ENCODE measurements at places on chromosomes 7 and 10. TPM values are rescaled to one million over a fixed set of nuclear protein-coding genes. Genes with fewer than 3 reads are reported as not detected.

GRCh38 chr7:31234836-31235605 lies 105.5 kb downstream of the NEUROD6 start:
- DNase-seq, result no peak

GRCh38 chr7:21361413-21362125 lies 66.3 kb upstream of the SP4 start:
- DNase-seq, result no peak

DNA sequence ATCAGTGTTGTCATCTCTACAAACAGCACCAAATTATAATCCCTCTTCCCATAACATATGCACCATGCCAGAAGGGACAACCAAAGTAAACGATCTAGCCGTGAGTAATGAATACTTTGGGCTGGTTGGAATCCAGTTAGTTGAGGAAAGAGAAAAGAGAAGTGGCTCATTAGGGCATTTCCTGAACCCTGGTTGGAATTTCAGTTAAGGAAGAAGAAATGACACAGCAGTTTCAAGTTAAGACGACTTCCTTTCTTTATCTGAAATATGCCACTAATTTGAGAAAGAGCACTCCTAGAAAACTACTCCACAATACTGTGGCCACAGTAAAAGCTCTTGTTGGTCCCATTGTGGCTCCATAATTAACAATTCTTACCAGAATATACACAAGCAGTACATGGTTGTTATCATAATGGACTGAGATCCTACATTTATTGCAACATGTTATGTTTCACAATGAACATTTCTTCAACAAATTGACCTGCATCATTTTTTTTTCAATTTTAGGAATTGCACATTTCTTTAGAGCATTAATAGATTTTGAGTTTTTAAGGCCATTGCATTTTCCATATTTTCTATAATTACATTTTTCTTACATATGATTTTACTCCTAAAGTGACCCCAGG lies at the start of gene TFEC:
TFEC (minus strand) TSS at position 113 of the 626 bp plus-strand sequence. CDS start 46,322 bp downstream, outside the sequence.
- DNase-seq, result no peak

GRCh38 chr10:34154383-34154900 lies 660.7 kb downstream of the PARD3 start:
- DNase-seq, result no peak

GRCh38 chr7:157517782-157518513 lies 181.1 kb downstream of the DNAJB6 start:
- DNase-seq, result no peak

The KNDC1 gene
- total RNA-seq, result 8.2 TPM

GRCh38 chr7:65397730-65398142 lies 24.1 kb downstream of the ZNF92 start:
- DNase-seq, result no peak

DNA sequence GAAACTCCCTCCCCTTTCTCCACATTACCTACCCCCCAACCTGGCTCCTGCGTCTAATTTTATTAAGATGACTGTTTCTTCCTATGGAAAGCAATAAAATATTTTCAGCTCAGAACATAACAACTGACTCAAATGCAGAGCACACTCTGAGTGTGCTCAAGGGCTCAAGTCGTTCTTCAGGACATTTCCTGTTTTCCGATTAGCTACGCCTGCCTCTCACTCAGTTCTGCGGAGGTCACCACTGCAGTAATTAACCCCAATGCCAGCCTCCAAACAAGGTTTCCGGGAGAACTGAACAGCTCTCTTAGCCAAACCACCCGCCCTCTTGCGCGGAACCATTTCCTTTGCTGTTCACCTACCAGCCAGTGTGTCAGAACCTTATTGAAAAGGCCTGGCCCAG lies 19.3 kb downstream of the MYOF start:
- DNase-seq, result no peak

DNA sequence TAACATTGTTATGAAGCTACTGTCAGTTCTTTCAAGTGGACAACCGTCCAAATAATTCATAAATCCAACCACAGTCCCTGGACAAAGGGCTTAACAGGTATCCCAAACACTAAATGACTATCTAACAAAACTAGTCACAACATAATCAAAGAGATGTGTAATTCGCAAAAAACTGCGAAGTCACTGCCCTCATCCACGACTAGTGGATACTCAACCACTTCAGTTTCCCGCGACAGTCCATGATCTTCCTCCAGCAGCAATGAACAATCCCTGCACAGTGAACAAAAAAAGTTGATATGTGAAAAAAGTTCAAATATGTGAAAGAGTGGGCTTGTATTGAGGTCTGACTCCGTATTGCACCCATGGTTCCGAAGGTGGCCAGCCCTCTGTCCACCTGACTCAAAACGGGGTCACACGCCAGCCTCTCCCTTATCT lies 287 bp downstream of the DCLRE1A start:
- no peak for DNase-seq

The ETV1 gene
- total RNA-seq, result 43.2 TPM

DNA sequence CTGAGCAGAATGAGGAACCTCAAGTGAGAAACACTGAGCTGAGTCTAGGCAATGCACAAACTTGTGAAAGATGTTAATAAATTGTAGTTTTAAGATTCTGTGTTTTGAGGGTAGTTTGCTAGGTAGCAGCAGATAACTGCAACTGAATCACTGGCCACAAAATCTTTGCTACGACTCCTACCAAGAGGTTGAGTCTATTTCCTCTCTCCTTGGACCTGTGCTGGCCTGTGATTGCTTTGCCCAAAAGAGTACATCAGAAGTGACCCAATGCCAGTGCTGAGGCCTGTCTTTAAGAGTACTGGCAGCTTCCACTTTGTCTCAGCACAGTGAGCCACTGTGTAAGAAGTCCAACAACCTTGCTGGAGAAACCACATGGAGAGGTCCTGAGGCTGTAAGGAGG lies 11.9 kb upstream of the TSPAN13 start:
- no peak for DNase-seq

DNA sequence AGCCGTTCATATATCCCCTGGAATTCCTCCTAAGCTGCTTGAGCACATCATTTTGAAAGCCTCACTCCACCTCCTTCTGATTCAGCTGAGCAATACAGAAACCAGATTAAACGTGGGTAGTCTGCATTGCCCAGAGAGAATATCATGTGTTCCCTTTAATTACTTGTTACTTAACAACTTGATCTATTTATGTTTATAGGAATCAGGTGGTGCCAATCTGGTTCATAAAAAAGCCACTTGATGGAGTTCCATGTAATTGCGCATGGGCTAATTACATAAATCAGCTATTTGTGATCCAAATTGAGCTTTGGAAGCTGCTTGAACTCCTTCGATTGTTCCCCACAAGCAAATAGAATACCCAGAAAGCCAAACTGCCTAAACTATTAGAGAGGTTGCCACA lies 114.7 kb upstream of the ADCY1 start:
- no peak for DNase-seq

The AP4M1 gene
- total RNA-seq, result 24.9 TPM

- no peak for DNase-seq
These were observed 155.8 kb upstream of the AOAH start for GRCh38 chr7:36880108-36880507.

DNA sequence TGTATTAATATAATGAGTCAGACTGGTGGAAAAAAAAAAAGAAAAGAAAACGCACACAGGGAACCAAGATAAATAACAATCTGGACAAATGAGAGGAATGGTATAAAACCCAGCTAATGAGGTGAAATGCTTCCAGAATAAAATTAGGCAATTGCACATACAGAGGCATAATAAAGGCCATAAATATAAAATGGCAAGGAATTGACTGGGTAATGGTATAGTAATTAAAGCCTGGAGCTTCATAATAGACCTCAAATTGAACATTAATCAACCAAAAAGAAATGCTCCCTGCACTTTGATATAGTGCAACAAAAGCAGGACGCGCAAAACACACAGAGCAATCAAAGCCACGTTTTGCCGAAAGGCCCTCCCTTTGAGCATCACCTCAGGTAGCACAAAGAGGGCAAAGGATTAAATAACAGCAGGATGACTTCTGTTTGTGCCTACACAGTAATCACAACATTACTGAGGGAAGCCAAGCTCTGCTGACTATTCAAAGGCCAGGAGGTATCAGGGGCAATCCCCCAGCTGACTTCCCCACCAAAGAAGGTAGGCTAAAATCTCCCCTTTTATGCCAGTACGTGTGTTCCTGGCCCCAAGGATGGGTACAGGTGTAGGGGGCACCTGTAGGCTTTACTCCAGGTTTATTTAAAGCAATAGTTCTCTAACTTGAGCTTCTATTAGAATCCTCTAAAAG lies 343.7 kb downstream of the ELMO1 start:
- no peak for DNase-seq

GRCh38 chr7:39269034-39269433 lies 291.3 kb downstream of the POU6F2 start:
- no peak for DNase-seq

- no peak for DNase-seq
These were observed 14.9 kb downstream of the BZW2 start for GRCh38 chr7:16660702-16661464.

GRCh38 chr7:17104419-17104818 lies 194.0 kb upstream of the AHR start:
- DNase-seq, result no peak

DNA sequence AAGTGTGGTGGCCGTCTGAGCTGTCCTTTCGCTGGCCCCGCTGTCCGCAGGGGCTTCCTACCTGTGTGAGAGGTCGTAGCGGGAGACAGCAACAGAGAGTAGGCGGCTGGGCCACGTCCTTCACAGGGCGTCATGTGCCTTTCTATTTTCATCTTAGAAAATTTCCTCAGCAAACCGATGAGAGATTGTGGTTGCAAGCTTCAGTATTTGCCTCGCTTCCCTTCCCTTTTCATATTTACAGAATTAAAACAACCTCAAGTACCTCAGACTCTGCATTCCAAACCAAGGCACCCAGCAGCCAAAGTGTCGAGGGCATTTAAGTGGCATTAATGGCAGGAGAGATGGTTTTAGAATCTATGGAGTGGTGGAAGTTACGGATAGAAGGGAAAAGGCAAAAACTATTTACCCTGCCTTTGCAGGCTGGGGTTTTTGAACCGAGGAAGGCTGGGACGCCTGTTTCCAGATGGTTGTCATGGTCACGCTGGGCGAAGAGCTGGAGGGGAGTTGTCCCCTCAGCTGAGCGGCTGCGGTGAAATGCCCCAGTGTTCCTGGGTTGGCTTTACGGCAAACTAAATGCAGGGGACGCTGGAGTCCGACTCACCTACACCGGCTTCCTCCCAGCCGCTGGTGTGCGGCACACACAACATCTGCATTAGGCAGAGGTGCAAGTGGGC lies 41.9 kb downstream of the WIPI2 start:
- DNase-seq, result no peak

- no peak for DNase-seq
These were observed 57.4 kb downstream of the ADRB1 start for GRCh38 chr10:114100848-114101741.

DNA sequence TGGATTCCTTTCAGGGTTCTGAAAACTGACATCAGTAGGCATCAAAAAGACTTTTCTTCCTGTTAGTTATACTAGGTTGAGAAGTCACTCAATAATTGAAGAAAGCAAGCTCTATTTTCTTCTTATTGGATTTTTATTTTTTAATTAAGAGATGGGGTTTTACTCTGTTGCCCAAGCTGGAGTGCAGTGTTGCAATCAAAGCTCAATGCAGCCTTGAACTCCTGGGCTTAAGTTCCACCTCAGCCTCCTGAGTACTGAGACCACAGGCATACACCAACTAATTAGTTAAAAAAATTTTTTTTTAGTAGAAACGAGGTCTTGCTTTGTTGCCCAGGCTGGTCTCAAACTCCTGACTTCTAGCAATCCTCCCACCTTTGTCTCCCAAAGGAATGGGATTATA lies 28.0 kb downstream of the PIP4K2A start:
- no peak for DNase-seq

DNA sequence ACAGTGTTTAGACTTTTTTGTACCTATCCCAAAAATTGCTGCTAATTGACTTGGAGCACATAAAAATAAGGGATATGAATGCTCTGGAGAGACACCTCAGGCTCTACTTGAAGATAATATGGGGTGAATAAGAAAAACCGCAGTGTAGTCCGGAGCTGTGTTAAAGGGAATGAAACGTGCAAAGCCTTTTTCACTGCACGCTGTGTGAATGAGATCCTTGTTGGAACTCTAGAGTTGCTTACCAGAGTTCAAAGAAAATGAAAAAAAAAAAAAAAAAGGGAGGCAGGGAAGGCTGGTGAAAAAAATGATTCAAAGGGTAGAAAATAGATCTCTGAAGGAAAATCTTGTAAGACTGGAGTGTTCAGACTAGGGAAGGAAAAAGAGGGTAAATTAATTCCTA lies 226.6 kb downstream of the LRMDA start:
- DNase-seq, result no peak

GRCh38 chr7:22223807-22224206 lies 133.1 kb downstream of the RAPGEF5 start:
- no peak for DNase-seq

DNA sequence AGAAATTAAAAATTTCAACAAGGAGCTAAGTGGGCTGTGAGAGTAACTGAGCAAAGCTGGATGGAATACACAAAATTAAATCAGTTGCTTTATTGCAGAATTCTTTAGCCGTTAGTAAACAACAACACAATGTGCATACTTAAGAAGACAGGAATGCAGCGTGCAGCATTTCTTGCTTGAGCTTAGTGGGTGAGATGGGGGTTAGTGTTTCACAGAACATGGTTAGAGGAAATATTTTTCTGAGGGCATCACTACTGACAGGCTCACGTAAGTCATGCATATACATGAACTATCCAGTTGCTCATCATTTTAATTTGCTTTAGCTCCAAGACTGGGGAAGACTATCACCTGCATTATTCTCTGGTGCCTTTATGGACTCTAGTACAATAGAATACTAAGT lies 80.8 kb downstream of the CD36 start:
- DNase-seq, result no peak

GRCh38 chr7:17493446-17493845 lies 195.0 kb downstream of the AHR start:
- DNase-seq, result no peak

- no peak for DNase-seq
These were observed 89.6 kb downstream of the EXOC6 start for GRCh38 chr10:92937876-92938275.

DNA sequence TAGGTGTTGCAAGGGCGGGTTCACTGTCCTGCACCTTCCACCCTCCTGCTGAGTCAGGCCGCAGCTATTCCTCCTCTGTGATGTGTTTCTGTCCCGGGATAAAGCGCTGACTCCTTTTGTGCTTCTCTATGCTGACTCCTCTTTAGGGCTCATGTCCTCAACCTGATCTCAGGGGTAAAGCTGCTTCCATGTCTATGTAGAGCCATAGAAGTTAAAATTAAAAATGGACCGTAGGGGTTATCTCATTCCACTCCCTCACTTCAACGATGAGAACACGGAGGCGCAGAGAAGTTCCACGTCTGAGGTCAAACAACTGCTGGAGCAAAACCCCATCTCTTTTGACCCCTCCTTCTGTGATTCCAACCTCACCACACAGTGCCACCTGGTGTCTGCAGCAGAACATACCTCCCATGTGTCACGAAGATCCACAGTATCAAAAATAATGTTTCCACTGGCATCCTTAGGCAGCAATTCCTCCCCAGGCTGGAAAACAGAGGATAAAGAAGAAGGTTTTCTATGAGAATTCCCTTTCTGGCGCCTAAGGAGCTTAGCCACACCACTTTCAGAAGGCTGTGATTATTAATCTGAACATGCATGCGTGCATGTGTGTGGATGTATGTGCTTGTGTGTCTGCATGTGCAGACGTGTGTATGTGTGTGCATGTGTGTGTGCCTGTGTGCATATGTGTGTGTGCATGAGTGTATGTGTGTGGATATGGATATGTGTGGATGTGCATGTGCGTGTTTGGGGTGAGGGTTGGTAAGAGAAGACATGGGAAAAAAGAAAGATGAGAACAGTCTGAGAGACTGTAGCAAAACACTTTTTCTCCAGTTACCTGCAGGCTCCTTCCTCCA lies 81.2 kb upstream of the UCN3 start:
- no peak for DNase-seq

GRCh38 chr10:123409426-123409825 lies 255.2 kb downstream of the BUB3 start:
- no peak for DNase-seq

GRCh38 chr7:23759671-23760391 lies 49.8 kb downstream of the STK31 start:
- no peak for DNase-seq
